ENCODE measurements at places on chromosomes 2 and 18.

DNA sequence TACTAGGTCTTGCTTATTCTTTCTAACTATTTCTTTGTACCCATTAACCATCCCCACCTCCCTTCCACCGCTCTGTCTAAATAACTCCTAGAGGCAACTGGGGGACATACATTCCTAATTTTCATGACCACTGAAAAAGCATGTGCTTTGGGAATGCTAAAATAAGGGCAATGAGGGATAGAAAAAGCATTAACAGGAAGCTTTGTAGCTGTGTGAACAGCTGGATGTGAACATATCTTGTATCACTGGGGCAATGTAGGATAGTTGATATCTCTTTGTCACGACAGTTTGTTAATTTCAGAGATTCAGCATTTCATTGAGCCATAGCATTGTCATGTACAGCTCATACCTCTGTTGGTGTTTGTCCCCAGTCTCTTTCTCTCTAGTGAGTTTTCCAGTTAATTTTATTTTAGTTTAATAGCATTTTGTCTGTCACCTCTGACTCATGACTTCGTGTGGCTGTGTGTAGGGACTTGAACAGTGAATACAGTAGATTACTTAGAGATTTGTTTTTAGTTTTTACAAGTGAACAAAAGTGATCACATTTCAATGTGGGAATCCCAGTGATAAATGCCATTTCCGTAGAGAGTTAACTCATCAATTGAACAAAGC lies 230.3 kb upstream of the NRP2 start:
- DNase-seq: no peak

DNA sequence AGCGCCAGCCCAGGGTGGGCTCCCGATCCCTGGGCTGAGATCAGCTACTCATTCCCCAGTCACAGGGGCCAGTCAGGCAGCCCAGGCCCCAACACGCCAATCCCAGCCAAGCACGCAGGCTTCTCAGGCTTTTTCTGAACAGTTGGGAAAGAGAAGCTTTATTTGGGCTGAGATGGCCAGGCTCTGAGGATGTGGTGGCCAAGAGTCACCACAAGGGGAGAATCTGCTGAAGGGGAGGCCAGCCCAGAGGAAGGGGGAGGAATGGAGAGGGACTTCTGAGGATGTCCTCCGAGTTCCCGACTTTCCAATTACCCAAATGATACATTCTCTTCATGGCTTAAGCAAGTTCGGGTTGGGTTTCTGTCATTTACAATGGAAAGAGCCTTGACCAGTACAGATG lies 2.8 kb upstream of the DIPK1C start:
- no peak for DNase-seq

DNA sequence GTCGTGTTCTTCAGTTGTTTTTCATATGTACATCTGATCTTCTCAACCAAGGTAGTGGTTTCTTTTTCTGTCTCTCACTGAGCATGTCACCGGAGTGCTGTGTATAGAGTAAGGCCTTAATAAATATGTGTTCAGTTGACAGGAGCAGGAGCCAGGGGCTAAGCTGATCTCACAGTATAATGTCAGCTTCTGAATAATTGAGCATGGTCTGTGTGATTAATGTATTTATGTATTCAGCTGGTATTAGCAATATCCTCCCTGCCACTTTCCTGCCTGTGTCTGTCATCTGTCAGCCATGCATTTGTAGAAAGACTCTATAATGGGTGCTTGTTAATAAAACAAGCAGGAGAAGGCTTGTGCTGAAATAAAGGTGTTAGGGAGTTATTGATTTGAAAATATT lies 198.9 kb downstream of the ADCYAP1 start:
- no peak for DNase-seq

DNA sequence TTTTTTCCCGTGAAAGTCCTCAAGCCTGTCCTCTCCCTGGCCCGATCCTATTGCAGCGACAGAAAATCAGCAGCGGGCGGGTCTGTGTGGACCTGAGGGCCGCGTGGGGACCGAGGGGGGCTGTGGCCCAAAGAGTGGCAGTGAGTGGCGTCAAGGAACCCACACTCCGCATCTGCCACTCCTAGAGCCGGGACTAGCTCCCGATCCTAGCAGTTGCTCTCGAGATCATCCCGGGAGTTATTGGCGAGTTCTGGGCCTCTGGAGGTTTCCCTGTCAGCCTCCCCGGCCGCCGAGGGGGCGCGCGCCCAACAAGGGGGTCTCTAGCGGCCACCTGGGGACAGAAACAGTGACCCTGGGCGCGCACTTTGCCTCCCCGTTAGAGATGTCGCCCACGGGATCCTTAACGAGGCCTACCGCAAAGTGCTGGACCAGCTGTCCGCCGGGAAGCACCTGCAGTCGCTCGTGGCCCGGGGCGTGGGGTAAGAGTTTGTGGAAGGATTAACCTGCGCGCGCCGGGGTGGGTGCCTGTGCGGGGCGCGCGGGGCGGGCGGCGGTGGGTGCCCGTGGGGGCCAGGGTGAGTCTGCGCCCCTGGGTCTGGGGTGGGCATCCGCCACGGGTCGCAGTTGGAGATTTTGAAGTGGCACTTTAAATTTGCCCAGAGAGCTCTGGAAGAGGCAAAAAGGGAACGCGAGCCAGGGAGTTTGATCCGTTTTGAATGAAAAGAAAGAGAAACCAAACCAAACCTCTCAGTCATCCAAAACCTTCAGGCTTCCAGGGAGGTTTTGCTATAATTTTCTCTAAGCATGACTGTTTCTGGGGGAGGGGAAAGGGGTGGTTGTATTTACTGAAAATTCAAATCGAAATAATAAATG lies 3.5 kb downstream of the ADCYAP1 start:
- no peak for DNase-seq

DNA sequence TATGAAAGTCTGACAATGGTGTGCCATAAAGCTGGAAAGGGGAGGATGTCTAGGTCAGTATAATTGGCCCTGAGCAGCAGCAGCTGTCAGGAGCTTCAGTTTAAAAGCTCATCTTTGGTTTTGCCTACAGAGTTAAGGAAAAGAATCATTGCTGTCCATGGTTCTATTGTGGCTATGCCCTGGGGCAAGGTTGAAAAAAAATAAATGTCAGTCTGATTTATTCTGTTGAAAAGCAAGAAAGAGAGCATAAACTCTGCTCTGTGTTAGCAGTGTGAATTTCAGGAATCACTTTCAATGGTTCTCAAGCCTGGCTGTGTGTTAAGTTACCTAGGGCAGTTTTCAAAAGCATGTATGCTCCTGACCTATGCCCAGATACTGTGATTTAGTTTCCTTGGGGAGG lies 446.7 kb downstream of the SETBP1 start:
- no peak for DNase-seq

DNA sequence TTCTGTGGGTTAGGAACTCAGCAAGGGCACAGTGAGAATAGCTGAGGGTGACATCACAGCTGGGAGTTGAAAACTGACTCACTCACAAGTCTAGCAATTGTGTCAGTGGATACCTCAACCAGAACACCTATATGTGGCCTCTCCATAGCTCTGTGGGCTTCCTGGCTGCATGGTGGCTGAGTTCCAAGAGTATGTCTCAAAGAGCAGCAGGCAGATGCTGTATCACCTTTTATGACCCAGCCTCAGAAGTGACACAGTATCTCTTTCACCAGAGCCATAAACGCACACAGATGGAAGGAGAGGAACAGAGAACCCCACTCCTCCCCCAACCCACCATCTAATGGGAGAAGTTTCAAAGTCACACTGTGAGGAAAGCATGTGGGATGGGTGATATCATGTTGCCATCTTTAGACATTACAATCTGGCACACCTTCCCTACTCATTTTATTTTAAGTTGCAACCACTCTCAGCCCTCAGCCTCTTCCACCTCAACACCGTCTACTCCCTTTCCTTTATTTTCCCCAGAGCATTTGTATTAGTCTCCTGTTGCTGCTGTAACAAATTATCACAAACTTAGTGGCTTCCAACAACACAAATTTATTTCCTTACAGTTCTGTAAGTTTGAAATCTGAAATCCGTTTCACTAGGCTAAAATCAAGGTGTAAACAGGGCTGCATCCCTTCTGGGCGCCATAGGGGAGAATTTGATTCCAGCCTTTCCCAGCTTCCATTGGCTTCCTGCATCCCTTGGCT lies 134.6 kb upstream of the SPATS2L start:
- DNase-seq: no peak

- no peak for DNase-seq
Observed at GRCh38 chr2:134336352-134336751, 82.5 kb downstream of the MGAT5 start.

GRCh38 chr2:169649278-169649677 lies 44.9 kb downstream of the CFAP210 start:
- DNase-seq: no peak

- no peak for DNase-seq
Observed at GRCh38 chr18:49524951-49525350, 36.9 kb upstream of the LIPG start.

- DNase-seq: no peak
Observed at GRCh38 chr2:142966284-142966683, 88.8 kb downstream of the KYNU start.

DNA sequence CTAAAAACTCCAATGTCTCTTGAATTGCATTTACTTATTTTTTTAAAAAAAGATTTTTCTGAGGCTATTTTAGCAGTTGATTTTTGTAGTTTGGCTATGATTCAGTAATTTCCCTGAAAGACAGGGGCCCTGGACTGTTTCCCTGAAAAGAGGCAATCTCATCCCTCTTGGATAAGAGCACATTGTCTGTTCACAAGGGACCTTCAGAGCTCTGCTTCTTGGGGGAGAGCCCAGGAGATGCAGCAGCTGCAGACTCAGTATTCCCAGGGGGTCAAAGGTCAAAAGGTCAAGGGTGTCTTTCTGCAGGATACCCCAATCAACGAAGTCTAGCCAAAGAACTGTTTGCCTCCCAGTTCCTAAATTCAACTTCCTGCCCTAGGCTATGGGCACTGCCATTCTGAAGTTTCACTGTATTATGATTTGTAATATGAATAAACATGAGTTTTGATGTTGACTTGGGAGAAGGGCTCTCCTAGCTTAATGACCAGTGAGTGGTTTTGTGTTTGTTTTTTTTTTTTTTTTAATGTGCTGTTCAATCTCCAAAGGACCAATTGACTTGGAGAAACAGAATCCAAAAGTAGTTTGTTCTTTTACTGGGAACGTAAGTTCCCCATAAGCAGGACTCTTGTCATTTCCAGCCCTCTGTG lies 157.0 kb upstream of the SERPINE2 start:
- DNase-seq: no peak
